ENCODE measurements at places on chromosomes 1 and 21.

GRCh38 chr1:115092175-115092574, 2.9 kb upstream of the TSPAN2 start:
- DNase-seq = no peak
- no peak overlapping the region for H3K4me3 ChIP-seq
- H3K36me3 ChIP-seq = no peaks in the 10 kb centered on the region
- no peak overlapping the region for H3K27ac ChIP-seq
- peaks cover 9% of the 10 kb centered on the region for H3K4me1 ChIP-seq

GRCh38 chr1:236395947-236396664, 2.0 kb downstream of the EDARADD start:
- peaks cover 15% of the 10 kb centered on the region for H3K4me1 ChIP-seq
- H3K4me3 ChIP-seq = peak overlapping the region; percentile 91
- no peak for DNase-seq
- H3K27ac ChIP-seq = no peak overlapping the region

- H3K36me3 ChIP-seq = no peaks in the 10 kb centered on the region
- H3K27me3 ChIP-seq = no peaks in the 10 kb centered on the region
- no peak for DNase-seq
- H3K27ac ChIP-seq = peak overlapping the region; percentile 58
- peaks cover 22% of the 10 kb centered on the region for H3K4me1 ChIP-seq
- H3K4me3 ChIP-seq = no peak overlapping the region
Observed at GRCh38 chr1:89980605-89981004, 14.3 kb upstream of the ZNF326 start.

GRCh38 chr1:195717651-195718050, 890.6 kb downstream of the KCNT2 start:
- H3K36me3 ChIP-seq = no peaks in the 10 kb centered on the region
- H3K4me3 ChIP-seq = no peak overlapping the region
- H3K27me3 ChIP-seq = no peaks in the 10 kb centered on the region
- H3K27ac ChIP-seq = no peak overlapping the region
- H3K4me1 ChIP-seq = peaks cover 17% of the 10 kb centered on the region

GRCh38 chr1:94926126-94926914, 590 bp downstream of the CNN3 start:
- no peaks in the 10 kb centered on the region for H3K27me3 ChIP-seq
- peak overlapping the region; percentile 98 for H3K27ac ChIP-seq
- peaks cover 11% of the 10 kb centered on the region for H3K36me3 ChIP-seq
- peaks cover 68% of the 10 kb centered on the region for H3K4me1 ChIP-seq

DNA sequence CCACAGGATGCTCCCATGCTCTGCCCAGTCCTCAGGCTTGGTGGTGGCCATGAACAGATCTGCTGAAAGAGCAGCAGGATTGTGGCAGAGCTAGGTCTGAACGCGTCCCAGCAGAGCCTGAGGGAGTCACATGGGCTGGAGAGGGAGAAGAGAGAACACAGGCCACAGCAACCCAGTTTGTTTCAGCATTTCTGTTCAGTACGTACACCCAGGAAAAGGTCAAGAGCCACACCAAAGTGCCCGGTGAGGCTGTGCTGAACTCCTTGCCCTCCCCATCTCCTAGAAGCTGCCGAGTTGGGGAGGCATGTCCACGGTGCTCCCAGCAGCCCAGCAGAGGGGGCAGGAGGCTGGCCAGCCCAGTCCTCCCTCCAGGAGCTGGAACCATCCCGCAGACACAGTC, 5.5 kb downstream of the PKP1 start:
- no peak for DNase-seq
- H3K4me3 ChIP-seq = no peak overlapping the region
- H3K4me1 ChIP-seq = no peaks in the 10 kb centered on the region
- no peaks in the 10 kb centered on the region for H3K36me3 ChIP-seq

DNA sequence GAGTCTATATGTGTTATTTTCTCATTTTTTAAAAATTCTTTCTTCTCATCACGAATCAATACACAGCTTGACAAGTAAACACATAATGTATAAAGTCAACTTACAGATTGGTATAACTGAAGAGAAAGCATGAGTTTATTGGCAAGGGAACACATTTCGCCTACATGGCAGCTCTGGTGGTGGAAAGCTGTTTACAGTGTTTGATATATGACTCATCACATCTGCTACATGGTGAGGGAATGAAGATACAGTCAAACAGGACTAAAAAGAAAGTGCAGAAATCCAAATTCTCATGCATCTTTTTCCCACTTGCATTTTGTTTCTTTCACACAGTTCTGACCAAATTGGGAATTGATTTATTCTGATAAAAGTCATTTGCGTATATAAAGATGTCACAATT, 122.2 kb upstream of the ADGRL4 start:
- H3K27me3 ChIP-seq = no peaks in the 10 kb centered on the region
- H3K4me1 ChIP-seq = peaks cover 13% of the 10 kb centered on the region
- H3K4me3 ChIP-seq = no peak overlapping the region
- no peak for DNase-seq
- H3K27ac ChIP-seq = peak overlapping the region; percentile 72

DNA sequence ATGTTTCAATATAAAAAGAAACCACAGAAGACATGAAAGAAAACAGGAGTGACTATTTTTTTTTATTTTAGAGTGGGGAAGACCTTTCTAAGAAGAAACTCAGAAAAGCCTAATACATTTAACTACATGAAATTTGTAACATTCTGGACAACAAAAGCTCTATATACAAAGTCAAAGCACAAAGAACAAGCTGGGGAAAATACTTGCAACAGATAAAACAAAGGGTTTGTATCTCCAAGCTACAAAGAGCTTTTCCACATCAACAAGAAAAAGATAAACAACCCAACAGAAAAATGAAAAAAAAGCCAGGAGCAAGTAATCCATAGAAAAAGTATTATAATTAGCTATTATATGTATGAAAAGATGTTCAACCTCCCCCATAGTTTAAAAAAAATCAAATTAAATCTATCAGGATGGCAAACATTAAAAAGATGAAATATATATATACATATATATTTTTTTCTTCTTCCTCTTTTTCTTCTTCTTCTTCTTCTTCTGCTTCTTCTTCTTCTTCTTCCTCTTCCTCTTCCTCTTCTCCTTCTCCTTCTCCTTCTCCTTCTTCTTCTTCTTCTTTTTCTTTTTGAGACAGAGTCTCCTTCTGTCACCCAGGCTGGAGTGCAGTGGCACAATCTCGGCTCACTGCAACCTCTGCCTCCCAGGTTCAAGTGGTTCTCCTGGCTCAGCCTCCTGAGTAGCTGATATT, 49.1 kb upstream of the EPS8L3 start:
- H3K4me3 ChIP-seq = no peak overlapping the region
- DNase-seq = no peak
- peaks cover 33% of the 10 kb centered on the region for H3K4me1 ChIP-seq
- H3K36me3 ChIP-seq = no peaks in the 10 kb centered on the region
- no peak overlapping the region for H3K27ac ChIP-seq

- peaks cover 66% of the 10 kb centered on the region for H3K36me3 ChIP-seq
- H3K4me1 ChIP-seq = no peaks in the 10 kb centered on the region
- H3K27ac ChIP-seq = no peak overlapping the region
- no peaks in the 10 kb centered on the region for H3K27me3 ChIP-seq
Observed at GRCh38 chr1:171545523-171545922, 60.2 kb downstream of the PRRC2C start.

DNA sequence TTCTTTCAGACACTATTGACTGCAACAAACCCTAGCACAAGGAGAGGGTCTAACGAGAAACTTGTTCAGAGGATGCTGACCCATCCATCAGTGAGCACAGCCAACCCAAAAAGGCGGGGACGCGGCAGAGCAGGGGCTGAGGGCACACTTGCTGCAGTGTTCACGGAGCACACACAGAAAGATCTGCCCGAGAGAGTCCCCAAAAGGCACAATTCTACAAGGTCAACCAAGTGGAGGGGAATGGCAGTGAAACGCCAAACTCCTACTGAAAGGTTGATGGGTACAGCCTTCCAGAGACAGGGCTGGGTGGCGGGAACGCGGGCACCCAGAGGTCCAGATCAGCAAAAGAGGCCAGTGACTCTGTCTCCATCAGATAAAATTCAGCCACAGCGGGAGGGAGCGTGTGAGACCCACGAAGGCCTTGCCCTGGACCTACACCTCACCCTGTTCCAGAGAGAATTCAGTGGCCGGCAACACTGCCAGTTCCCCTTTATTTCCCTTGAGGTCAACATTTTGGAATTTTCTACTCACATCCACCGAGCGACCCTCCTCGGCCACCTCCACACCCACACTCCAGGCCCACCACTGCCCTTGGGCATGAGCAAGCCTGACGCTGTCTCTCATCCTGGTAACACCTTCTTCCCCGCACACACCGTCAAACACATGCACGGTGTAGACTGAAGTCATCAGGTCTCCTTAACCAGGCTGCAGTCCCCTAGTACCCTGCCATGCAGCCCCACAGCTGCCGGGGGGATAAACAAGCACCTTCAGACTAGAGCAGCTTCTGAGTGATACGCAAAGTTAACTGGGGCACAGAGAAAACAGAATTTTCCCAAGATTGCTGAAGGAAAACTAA, 5.5 kb downstream of the GNG4 start:
- H3K27ac ChIP-seq = no peak overlapping the region
- DNase-seq = peak; percentile 74
- H3K4me3 ChIP-seq = no peak overlapping the region
- peaks cover 21% of the 10 kb centered on the region for H3K4me1 ChIP-seq
- peaks cover 2% of the 10 kb centered on the region for H3K36me3 ChIP-seq

DNA sequence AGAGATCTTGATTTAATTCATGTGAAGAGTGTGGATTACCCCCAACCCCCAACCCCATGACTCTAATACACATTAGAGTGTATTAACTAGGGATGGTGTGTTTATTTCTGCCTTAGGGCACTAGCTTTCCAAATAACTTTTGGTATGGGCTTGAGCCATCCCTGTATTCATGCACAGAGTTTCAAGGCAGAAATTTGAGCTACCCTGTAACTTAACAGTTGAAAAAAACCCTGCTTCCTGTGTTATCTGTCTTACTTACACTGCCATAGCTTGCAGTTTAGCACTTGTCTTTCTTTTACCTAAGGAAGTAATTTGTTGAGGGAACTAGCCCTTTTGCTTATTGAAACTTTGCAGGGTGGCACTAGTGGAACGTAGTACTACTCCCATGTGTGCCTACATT, 6.3 kb downstream of the SRSF11 start:
- no peak for DNase-seq
- H3K27me3 ChIP-seq = no peaks in the 10 kb centered on the region
- H3K4me3 ChIP-seq = no peak overlapping the region
- H3K4me1 ChIP-seq = peaks cover 42% of the 10 kb centered on the region
- H3K36me3 ChIP-seq = peaks cover 52% of the 10 kb centered on the region

DNA sequence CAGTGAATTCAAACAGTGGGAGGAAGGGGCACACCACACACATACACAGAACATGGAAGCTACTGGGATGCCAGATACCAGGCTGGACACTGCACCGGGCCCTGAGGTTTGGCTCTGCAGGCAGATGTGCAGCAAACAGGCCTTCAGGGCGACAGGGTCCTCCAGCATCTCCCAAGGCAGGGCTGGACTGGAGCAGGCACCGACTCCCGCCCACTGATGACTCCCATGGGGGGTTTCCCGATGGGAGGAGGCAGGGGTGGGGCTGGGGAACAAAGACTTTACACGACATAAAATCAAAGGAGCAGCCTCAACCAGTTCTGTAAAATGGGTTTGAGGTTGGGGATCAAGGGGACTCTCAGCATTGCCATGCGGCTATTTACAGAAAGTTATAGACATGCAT, 118.1 kb downstream of the SYT2 start:
- peaks cover 31% of the 10 kb centered on the region for H3K4me1 ChIP-seq
- H3K27ac ChIP-seq = no peak overlapping the region
- no peaks in the 10 kb centered on the region for H3K27me3 ChIP-seq
- no peak overlapping the region for H3K4me3 ChIP-seq

GRCh38 chr1:189530162-189530561, 947.5 kb downstream of the BRINP3 start:
- DNase-seq = no peak
- peaks cover 9% of the 10 kb centered on the region for H3K4me1 ChIP-seq
- H3K27ac ChIP-seq = no peak overlapping the region
- no peaks in the 10 kb centered on the region for H3K27me3 ChIP-seq
- H3K36me3 ChIP-seq = no peaks in the 10 kb centered on the region

DNA sequence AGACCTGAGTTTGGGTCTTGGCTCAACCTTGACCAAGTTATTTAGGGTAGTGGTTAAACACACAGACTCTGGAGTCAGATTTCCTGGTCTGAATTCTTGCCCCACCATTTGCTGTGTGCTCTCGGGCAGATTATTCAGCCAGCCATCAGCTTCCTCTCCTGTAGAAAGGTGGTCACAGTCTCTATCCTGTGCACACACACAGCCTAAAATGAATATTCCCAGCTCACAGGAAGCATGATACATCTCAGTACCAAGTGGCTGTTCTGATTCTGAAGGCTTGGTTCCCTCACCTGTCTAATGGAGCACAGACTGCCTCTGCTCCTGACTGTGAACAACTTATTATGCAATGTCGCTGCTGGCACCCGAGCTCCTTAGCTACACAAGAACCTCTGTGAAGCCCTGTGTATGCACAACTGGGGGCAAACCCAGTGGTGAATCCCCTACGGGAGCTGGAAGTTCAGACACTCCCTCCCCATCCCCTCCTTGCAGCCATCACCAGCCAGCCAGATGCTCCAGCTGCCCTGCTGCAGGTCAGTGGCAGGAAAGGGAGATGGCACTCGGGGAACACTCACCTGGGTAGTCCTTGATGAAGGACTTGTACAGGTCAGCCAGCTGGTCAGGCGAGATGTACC, 13.7 kb downstream of the ENO1 start:
- peaks cover 16% of the 10 kb centered on the region for H3K4me1 ChIP-seq
- H3K36me3 ChIP-seq = peaks cover 67% of the 10 kb centered on the region
- DNase-seq = no peak
- no peak overlapping the region for H3K4me3 ChIP-seq
- H3K27ac ChIP-seq = no peak overlapping the region
- H3K27me3 ChIP-seq = no peaks in the 10 kb centered on the region

DNA sequence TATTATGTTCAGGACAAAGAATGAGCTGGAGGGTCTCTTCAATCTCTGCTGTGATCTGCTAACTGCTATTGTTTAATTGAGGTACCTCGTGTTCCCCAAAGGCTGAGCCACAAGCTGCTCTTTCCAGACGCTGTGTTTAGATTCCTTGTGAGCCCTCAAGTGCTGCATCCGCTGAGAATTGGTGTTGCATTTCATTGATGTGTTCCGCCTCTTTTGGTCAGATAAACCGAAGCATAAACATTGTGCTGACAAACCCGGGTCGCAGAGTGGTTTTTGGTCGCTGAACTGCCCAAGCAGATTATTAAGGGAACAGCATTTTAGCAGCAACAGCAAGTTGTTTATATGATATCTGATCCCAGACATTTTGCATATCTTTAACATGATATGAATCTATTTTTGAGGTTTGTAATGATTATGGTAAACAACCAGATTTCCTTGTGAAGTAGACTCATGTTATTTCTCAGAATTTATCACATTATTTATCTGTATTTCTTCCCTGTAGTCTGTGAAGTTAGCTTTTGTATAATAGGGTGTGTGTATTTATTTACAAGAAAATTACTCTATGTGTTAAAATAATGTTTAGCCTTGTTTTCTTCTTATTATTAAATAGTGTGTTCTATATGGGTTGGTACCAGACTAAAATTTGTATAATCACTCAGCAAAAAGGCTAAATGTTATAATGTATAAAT, 217.2 kb upstream of the C1orf105 start:
- peaks cover 13% of the 10 kb centered on the region for H3K36me3 ChIP-seq
- DNase-seq = no peak
- peaks cover 3% of the 10 kb centered on the region for H3K4me1 ChIP-seq
- no peaks in the 10 kb centered on the region for H3K27me3 ChIP-seq
- no peak overlapping the region for H3K27ac ChIP-seq

GRCh38 chr1:37107153-37107907, 73.0 kb upstream of the GRIK3 start:
- no peaks in the 10 kb centered on the region for H3K36me3 ChIP-seq
- H3K27ac ChIP-seq = no peak overlapping the region
- no peaks in the 10 kb centered on the region for H3K27me3 ChIP-seq
- H3K4me1 ChIP-seq = no peaks in the 10 kb centered on the region
- no peak overlapping the region for H3K4me3 ChIP-seq
- DNase-seq = no peak
